ENCODE measurements at places on chromosomes 7 and 10.

GRCh38 chr10:114859222-114859621, 37.6 kb downstream of the FHIP2A start:
- DNase-seq, result no peak

DNA sequence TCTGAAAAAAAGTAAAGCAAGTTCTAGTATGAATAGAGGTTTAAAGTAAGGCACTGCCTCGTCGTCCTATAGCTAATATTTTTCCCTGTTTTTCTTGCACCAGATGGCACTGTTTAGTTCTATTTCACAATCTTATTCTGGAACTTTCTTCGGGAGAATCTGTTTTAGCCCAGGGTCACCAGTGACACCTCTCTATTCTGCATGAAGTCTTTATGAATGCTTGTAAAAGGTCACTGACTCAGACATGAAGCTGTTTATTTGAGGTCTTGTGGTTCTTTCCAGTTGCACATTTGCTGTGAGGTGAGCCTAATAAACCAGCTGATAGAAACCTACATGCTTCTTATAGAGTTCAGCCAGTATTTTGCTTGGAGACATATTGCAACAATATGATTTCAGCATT, 444.3 kb downstream of the AUTS2 start:
- no peak for DNase-seq

GRCh38 chr7:142380069-142380468, 122.2 kb upstream of the PRSS58 start:
- peak; percentile 3 for DNase-seq

DNA sequence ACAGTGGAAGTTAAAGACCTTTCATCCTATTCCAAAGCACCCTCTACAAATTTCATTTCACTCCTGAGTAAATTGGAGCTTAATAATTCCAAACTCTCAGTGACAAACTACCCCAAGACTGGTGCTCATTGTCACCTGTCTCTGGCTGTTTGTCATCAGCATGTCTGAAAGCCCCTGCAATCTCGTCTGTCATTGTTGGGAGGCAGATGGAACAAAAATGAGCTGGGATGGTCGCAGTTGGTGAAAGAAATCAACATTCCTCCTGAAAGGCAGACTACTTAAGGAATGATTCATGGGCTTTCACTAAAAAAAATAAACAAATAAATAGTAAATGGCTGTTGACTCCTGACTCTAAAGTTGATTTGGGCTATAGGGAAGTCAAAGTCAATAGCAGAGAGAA, 69.7 kb upstream of the PALS2 start:
- no peak for DNase-seq

DNA sequence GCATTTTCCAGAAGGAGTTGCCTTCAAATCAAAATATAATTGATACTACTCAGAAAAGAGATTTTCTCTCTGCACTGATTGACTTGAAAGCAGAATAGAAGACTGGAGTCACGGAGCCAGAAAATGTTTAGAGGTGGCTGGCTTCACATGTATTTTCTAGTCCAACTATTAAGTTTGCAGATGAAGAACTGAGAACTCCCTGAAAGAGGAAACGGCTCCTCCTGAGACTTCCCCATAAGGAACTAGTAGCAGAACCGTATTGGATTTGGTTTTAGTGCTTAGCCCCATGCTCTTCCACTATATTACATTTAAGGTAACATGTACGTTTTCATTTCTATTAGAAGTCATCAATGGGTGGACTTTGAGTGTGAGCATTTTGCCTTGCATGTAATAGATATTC, 946.3 kb downstream of the CNTNAP2 start:
- no peak for DNase-seq

DNA sequence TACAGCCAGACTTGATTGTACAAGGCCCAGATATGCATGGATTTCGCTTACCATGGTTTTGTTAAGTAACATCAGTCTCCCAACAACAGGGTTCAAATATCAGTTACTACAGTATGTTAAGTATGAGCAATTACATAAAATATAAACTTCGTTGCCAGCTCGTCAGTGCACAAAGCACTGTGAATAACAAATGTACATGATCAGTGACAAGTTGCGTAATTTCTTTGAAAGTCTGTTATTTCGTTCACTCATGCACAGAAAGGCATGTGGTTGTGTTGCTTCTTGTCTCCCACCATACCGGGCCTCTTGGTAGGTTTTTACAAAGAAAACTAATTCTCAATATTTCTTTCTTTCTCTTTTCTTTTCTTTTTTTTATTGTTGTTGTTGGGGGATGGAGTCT, 12.5 kb upstream of the ZNF487 start:
- DNase-seq, result no peak

DNA sequence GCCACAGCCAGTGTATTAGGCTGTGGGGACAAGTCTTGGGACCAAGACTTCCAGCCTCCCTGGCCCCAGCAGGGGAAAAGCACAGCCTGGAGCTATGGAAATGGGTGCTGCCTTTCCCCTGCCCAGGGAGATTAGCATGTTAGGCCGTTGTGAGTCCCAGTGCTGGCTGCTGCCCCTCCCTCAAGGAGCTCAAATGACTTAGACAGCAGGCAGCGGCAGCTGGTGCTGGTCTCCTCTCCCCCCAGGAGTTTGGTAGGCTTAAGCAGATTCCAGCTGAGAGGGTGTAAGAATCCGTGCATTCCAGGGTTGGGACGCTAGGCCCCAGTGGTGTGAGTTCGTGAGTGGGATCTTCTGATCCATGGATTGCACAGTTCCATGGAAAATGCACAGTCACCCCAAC, 301.5 kb upstream of the PHF14 start:
- peak; percentile 7 for DNase-seq

Data from neural progenitor cell (in vitro differentiated cells).